ENCODE measurements at places on chromosomes 6 and 20.
A peak's percentile ranks its signal among the peaks of the same experiment; 100 is the strongest.

DNA sequence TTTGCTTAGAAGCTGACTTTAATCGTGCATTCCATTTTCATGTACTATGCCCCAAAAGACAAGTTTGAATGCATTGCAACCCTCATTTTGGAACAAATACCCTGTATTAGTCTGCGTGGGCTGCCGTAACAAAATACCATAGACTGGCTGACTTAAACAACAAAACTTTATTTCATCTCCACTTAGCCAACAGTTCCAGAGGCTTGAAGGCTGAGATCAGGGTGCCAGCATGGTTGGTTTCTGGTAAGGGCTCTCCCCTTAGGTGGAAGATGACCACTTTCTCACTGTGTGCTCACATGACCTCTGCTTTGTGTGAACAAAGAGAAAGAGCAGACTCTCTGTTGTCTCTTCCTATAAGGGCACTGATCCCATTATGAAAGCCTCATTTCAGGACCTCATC, 431.7 kb upstream of the MAP3K7 start:
- no peak for DNase-seq

GRCh38 chr6:168208854-168209253, 110.7 kb downstream of the DACT2 start:
- DNase-seq, result no peak

GRCh38 chr6:39521958-39522357, 199.5 kb upstream of the KCNK16 start:
- no peak for DNase-seq

DNA sequence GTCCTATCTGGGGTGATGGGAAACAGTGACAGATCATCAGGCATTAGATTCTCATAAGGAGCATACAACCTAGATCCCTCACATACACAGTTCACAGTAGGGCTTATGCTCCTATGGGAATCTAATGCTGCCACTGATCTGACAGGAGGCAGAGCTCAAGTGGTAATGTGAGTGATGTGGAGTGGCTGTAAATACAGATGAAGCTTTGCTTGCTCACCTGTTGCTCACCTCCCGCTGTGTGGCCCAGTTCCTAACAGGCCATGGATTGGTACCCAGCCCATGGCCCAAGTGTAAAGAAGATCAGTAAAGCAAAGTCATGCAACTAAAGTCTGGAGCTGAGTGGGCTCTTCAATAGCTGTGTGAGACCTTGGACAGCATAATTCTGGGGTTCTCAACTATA, 65.9 kb downstream of the PKIB start:
- DNase-seq, result no peak

DNA sequence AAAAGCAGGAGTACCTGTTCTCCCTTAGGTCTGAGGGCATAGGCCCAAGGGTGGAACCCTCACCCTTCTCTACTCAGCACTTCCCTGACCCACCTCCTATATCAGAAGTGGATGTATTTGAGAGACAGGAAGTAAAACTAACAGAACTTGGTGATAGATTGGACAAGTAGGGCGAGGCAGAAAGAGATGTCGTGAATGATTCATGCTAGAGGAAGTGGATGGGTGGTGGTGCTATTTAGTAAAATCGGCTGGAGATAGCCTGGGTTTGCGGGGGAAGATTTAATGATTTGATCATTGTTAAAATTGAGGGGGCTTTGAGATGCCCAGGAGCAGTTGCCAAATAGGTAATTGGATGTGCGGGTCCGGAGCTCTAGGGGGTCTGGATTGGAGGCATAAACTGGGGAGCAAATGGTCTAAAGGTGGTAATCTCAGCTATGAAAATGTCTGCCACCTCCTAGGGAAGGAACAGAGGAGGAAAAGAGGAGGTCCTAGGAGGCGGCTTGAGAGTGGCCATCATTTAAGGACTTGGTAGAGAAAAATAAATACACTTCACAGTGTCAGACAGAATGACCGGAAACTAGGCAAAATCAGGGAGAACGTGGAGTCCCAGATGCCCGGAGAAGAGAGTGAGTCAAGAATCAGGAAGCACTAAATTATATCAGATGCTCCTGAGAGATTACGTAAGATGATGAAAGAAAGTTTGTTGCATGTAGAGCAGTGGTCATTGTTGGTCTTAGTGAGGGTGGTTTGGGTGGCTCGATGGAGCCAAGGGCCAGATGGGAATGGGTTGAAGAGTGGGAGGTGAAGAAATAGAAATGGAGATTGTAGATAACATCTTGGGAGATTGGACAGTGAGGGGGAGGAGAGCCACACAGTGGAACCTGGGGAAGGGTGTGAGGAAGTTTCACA, 142.0 kb downstream of the CEP57L1 start:
- DNase-seq, result no peak

DNA sequence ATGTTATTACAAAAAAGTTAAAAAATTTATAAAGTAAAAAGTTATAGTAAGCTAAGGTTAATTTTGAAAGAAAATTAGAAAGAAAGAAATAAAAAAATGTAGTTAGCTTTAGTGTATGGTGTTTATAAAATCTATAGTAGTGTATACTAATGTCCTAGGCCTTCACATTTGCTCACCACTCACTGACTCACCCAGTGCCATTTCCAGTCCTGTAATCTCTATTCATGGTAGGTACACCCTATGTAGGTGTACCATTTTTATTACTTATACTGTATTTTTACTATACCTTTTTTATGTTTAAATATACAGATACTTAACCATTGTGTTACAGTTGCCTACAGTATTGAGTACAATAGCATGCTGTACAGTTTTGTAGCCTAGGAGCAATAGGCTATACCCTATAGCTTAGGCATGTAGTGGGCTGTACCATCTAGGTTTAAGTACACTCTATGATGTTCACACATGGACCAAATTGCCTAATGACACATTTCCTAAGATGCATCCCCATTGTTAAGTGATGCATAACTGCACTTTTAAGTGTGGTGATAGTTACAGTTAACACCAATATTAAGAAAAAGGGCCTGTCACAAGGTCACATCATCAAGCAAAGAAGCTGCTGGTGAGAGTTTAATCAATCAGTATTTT, 8.0 kb downstream of the CD2AP start:
- DNase-seq, result no peak

DNA sequence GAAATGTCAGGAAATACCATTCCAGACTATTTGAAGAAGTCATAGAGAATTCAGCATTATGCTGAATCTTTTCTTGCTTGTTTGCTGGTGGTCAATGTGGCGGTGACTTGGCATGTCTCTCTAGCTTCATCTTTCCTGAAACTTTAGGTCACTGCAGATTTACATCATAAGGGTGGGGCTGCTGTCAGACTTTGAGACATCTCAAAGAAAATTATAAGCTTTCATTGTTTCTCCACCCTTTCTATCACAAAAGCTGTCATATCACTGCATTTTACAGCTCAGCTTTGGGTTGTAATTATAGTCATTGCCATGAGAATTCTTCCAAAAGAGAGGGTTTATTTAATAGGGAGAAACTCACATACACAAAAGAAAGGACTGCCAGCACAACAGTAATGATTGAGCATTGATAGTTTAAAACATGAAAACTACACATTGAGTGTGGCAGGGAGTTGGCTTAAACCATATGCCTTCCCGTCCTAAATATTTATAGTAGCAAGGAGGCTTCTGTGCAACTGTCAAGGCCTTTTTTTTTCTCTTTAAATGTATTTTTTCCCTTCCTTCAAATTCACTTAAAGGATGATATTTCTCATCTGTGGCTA, 44.7 kb upstream of the LRRC1 start:
- no peak for DNase-seq

DNA sequence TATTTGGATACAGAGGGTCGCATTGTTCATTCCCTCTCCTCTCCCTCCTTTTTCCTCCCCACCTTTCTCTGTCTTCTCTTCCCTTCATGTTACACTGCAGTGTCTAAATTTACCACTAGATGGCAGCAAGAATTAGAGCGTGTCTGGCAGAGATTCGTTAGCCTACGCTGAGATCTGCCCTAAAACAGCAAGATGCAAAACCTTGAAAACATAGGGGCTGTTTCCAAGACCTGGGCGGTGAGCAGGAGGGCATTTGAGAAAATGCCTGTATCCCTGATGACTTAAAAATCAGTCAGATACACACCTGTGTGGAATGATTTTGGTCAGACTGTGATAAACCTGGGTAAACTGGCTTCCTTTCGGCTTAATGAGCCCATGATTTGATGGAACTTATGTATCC, 101.5 kb upstream of the ISM1 start:
- peak; percentile 11 for DNase-seq

GRCh38 chr20:47293631-47294030, 62.9 kb downstream of the ZMYND8 start:
- no peak for DNase-seq

GRCh38 chr6:64301307-64302236, 666.0 kb downstream of the PHF3 start:
- no peak for DNase-seq

DNA sequence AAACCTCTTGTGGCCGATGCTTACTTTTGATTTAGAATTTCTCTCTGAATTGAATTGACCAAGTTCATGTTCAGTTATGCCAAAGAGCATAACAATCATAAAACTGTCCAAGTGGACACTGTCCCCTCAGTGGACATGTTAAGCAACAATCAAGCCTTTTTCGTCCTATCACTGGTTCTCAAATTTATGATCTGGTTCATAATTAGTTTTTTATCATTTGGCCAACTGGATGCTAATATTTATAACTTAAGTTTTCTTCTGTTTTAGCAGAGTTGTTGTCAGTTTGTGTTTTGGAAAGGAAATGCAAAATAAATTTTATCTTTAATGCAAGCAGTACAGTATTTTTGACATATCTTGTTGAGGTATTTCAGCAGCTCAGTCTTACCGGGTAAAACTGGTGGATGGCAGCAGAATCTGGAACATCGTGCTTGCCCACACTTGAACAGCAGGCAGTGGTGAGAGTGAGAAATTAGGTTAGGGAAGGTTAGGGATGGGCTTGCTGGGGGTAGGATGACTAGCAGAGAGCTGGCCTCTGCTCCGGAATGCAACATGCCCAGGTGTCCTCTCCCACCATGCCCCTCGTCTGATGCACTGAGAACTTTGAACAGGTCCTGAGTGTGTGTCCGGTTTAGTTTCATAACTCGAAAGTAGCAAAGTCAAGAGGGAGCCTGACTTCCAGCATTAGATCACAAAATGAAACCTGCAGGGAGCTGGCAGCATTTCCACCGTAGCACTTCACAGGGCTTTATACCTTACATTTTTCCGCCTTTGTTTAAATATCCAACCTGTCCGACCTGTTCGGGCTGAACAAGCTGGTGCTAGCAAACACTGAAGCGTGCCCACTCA, 93.1 kb downstream of the RREB1 start:
- DNase-seq, result no peak

- no peak for DNase-seq
These were observed 49.3 kb downstream of the FAM50B start for GRCh38 chr6:3898265-3898994.

DNA sequence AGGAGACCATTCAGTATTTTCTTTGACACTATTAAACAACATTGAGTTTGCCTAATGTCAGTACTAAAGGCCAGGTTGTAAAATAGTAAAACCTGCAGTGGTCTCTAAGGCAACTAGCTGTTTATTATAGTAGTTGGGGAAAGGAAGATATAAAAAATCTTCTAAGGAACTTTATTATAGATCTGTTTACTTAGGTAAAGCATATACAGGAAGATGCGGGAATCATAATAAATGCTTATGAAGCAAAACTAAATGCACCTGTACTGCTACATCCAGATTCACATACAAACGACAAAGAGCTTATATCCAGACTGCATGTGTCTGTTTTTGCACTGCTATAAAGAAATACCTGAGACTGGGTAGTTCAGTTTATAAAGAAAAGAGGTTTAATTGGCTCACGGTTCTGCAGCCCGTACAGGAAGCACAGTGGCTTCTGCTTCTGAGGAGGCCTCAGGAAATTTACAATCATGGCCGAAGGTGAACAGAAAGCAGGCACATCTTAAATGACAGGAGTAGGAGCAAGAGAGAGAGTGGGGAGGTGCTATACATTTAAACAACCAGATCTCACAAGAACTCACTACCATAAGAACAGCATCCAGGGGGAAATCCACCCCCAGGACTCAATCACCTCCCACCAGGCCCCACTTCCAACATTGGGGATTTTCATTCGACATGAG, 8.7 kb upstream of the TRIM39 start:
- no peak for DNase-seq

DNA sequence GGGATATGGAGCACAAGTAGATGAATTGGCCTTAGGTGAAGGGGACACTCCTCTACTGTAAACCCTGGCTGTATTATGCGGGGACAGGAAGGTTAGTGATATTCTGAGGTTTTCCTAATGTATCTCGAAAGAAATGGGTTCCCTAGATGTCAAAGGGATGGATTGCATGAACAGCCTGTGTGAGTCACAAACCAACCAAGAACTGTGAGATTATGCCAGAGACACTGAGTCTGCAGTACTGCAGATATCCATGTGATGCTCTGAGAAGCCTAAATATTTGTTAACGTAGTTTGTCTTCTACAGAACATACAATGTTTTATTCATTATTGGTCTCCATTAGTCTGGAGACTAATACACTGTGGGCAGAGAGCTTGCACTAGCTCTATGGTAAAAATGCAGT, 182.2 kb downstream of the AKAP7 start:
- DNase-seq, result no peak

- no peak for DNase-seq
These were observed 1017.3 kb downstream of the KIF16B start for GRCh38 chr20:15555913-15556312.

- no peak for DNase-seq
These were observed 53.2 kb upstream of the NFATC2 start for GRCh38 chr20:51595744-51596143.

GRCh38 chr6:39760226-39760952, 31.8 kb upstream of the DAAM2 start:
- no peak for DNase-seq

- no peak for DNase-seq
These were observed 10.0 kb upstream of the ARMC2 start for GRCh38 chr6:108838101-108838717.

DNA sequence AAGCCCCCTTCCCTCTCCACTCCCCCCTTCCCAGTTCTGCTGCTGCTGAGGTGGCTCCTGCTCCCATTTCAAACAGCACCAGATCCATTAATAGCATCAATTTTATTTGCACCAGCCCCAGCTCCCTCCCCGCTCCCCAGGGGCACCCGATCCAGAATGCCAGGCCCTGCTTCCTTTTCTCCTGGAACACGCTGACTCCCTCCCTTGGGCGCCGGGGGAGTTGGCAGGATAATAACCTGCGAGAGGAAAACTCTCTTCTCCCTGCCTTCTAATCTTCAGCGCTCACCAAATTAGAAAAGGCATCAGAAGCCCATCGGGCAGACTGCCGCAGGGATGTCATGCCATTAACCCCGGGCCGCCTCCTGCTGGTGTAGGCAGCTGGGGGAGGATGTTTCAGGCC, 77.8 kb downstream of the NCR2 start:
- no peak for DNase-seq

DNA sequence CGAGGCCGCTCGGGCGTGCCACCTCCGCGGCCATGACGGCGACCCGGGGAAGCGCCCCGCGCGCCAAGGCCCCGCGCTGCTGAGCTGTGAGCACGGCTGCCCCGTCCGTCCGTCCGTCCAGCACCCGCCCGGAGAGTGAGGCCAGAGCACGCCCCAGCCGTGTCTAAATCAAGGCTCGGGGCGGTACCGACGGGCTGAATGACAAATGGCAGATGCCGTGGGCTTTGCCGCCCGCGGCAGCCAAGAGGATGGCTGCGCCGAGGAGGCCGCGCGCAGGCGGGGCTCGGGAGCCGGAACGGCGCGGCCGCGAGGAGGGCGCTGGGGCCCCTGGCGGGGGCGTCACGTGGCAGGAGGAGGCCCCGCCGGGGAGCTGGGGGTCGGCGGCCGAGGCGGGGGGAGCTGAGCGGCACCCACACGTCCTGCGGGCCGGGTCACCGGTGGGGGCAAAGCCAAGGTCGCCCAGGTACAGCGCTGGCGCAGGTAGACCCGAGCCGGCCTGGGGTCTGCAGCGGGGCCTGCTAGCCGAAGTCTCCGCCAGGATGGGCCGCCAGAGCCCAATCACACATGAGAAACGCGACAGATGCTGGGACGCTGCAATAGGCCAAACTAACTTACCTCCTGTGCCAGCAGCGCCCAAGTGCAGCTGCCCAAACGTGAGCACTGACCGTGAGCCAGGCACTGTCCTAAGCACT, at the start of gene PLAGL1:
TSS of gene PLAGL1 (minus strand) at position 140 of the 692 bp plus-strand sequence. CDS start 60,123 bp downstream, outside the sequence.
- peak; percentile 48 for DNase-seq

Data from activated naive CD8-positive, alpha-beta T cell treated with anti-CD3 and anti-CD28 coated beads for 36 hours (primary cell).